Pulmonary artery endothelial cell (primary cell): ENCODE measurements at places on chromosomes 7 and 10. TPM values are rescaled to one million over a fixed set of nuclear protein-coding genes. Genes with fewer than 3 reads are reported as not detected.

GIMAP1 gene
- 11.1 and 13.5 TPM in 2 replicates for total RNA-seq

DNA sequence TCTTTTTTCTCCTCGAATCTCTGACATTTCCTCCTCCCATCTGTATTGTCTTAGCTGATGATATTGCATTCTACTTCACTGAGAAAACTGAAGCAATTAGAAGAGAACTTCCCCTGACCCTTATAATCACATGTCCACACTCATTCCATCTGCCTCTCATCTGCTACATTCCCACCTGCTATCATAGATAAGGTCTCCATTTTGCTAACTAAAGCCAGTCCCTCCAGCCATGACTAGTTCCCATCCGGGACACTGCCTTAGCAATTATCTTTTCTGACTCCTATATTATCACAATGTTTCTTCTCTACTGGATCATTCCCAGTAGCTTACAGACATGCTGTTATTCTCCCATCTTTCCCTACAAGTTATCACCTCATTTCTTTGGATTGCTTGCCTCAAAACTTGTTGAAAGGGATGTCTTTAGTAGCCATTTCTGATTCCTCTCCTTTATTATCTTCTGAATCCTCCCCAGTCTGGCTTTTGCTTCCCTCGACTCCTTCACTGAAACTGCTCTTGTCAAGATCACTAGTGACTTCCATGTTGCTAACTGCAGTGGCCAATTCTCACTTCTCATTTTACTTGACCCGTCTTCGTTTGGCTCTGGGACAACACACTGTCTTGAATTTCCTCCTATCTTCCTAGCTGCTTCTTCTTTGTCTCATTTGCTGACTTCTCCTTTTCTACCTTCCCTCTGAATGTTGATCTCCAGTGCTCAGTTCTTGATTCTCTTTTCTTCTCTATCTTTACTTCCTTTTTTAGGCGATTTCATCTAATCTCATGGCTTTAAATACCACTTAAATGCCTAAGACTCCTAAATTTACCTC lies 35.9 kb downstream of the FZD1 start:
- DNase-seq, result no peak

LBX1 gene
- not detected in 2 replicates for total RNA-seq

GRCh38 chr10:115045499-115045898 lies 47.7 kb upstream of the ATRNL1 start:
- no peak for DNase-seq

DNA sequence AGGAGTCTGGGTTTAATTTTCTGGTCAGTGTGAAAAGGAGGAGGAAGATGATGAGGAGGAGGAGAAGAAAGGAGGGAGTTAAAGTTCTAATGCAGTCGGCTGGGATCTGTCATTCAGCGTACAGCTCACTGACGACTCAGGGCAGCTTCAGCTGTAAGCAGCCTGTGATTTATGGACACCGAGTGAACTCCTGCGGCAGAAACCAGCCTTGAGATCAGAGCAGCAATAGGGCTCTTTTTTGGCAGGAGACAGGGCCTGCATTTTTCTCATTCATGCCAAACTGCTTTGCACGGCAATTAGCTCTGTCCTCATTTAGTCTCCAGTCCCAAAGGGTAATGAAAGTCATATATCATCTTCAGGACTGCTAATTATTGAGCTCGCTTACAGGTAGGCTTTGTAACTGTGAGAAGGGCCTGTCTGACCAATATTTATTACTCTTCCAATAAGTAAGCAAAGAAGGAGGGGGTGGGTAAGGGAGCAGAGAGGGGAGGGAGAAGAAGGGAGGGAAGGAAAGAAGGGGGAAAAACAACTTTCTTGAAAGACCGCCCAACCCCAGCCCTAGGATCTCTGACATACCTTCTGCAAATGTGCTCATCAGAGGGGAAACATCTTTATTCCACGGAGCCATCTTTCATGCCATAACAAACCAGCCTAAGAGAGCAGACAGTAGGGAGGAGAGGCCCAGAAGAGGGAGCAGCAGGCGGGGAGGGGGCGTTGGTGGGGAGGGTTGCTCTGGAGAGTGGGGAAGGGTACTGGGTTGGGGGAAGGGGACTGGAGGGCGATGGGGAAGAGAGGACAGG lies 48.1 kb upstream of the COMTD1 start:
- DNase-seq, result no peak

SHTN1 gene
- total RNA-seq, result 3.2 and 4.7 TPM in 2 replicates

RAPGEF5 gene
- total RNA-seq, result 72.7 and 106 TPM in 2 replicates

DNA sequence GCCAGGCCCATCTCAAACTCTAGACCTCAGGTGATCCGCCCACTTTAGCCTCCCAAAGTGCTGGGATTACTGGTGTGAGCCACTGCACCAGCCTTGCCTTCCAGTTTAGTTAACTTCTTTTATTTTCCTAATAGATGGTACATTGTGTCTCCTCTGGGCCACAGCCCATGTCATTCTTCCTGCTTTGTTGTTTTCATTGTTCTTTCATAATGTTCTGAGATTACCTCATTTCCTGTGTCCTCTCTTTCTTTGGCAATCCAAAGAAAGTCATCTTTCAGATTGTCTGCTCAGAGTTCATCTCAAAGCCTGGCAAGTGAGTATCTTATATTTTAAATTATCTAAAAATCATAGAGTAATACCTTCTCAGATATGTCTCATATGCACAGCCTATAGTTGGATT lies at the start of gene OLAH:
Gene OLAH, plus strand, starts transcription at position 270 of the 400 bp plus-strand sequence. CDS start 3,346 bp downstream, outside the sequence.
- no peak for DNase-seq

DNA sequence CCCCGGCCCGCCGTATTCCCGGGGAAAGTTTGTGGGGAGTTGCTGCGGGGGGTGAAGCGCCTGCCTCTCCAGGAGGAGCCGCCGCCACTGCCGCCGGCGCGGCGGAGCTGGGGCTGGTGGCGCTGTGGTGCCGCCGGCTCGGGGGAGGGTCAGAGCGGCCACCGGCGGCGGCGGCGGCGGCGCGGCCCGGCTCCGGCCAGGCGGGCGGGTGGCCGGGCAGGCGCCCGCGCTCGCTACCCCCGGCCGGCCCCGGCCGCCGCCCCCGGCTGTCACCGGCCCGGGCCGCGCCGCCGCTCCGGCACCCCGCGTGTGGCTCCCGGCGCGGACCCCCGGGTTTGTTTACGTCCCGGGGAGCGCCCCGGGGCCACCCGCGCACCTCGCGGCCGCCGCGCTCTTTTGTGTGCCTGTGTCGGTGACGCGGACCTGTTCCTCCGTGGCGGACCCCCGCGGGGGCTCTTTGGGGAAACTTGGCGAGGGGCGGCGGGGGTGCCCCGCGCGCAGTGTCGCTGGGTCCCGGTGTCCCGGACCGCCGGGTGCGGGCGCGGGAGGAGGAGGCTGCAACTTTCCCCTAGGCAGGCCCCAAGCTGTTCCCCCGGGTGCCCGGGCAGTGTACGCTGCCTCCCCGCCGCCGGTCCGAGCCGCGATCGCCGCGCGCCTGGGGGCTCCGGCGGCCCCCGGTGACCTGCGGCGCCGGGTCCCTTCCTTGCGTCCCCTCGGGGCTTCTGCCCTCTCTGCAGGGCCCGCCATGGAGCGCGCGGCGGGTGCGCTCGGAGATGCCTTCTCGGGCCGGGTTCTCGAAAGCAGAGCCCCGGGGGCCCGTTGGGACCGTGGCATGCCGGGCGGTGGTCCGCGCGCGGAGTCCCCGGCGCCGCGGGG lies 593 bp upstream of the CUX1 start:
- no peak for DNase-seq

DNA sequence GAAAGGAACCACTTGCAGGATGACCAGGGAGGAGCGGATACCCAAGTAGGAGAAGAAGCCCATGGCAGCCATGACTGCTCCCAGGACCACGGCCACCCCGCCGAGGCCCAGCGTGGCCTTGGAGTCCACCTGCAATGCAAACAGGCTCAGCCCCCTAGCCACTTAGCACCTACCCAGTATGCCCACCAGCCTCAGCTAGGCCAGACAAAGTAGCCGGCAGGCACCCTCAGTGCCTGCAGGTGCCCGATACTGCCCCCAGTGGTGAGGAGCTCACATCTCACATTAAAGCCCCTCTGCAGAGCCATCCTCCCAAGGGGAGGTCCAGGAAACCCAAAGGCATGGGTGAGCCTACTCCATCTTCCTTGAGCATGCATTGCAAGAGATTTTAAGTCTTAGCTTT lies 6.6 kb downstream of the NPC1L1 start:
- DNase-seq, result no peak

DNA sequence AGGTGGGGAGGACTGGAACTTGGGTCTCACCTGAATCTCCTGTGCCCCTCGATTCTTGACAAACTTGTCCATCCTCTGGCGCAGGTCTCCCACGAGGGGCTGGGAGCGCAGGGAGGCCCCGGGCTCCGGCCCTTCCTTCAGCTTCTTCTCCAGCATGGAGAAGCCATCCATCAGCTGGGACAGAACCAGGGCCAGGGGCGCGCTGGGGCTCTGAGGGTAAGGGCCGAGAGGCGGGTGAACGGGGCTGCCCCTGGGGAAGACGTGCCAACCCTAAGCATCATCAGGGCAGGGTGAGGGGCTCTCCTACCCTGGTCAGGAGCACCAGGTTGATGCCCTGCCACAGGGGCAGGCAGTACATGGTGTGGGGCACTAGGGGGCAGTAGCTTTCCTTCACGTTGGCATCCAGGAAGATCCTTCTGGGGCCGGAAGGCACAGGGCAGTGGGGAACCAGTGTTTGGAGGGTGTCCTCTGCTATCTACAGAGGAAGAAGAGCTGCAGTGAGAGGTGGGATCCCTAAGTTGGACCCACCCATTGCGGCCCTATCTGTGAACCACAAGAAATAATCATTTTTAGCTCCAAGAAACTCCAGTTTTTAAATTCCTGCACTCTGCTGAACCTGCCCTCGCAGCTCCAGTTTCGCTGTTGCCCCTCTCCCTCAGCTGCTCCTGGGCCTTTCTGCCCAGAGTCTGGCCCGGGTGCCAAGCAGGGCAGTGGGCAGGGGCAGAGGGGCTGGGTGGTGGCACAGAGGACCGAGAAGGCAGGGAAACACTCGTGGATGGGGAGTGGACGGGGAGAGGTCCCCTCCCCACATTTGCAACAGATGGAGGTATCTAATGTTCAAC lies 10.8 kb upstream of the PYROXD2 start:
- DNase-seq, result no peak

DNA sequence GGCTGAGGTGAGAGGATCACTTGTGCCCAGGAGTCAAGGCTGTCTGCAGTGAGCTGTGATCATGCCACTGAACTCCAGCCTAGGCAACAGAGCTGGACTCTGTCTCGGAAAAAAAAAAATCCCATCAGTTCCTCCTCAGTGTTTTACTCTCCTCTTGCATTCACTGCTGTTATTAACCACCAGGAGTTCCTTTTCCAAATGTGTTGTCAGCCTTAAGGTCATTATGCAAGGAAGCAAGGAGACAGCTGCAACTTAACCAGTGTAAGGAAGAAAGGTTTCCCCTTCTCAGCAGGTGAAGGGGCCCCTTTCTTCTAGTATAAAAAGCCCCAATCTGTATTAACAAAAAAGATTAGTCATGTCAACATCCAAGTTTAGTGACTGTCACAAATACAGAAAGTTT lies 86.6 kb upstream of the LEP start:
- DNase-seq, result no peak

- no peak for DNase-seq
Observed at GRCh38 chr10:104242545-104242944, 10.4 kb upstream of the CFAP43 start.

DNA sequence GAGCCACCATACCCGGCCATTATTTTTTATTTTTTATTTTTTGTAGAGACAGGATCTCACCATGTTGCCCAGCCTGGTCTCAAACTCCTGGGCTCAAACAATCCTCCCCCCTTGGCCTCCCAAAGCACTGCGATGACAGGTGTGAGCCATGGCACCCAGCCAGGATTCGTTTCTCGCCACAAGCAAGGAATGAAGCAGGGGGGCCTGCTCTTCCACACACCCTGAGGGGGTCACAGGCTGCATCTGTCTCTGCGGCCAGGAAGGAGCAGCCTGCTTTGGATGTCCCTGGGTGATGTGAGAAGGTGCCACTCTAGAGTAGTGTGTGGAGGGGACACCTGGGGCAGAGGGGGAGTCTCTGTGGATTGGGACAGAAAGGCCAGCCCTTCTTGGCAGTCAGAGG lies 61.3 kb upstream of the TNRC18 start:
- DNase-seq, result no peak

- DNase-seq, result no peak
Observed at GRCh38 chr7:130887957-130888371, 154.0 kb upstream of the KLF14 start.

- no peak for DNase-seq
Observed at GRCh38 chr7:100674411-100675104, 1.0 kb downstream of the GNB2 start.

SEMA3D gene
- 0.95 and 1.8 TPM in 2 replicates for total RNA-seq

SFXN2 gene
- 9.1 and 14.1 TPM in 2 replicates for total RNA-seq

DNA sequence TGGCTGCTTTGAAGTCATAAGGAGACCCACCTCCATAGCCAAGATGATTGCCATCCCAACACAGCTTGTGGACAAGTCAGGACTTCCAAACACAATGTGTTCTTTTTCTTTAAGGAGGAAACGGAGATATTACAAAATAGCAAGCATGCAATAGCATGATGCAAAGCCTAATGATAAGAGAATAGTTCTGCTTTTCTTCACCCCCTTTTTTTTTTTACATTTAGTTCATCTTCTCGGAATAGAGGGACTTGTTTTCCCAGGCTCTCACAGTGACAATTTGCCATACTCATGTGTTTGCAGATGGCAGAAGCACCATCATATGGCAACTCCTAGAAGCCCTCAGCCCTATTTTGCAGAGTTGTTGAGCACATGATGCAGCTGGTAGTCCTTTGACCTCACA lies 119.8 kb downstream of the ITGB8 start:
- no peak for DNase-seq

GRCh38 chr10:7152982-7153381 lies 257.9 kb downstream of the SFMBT2 start:
- DNase-seq, result no peak

DNA sequence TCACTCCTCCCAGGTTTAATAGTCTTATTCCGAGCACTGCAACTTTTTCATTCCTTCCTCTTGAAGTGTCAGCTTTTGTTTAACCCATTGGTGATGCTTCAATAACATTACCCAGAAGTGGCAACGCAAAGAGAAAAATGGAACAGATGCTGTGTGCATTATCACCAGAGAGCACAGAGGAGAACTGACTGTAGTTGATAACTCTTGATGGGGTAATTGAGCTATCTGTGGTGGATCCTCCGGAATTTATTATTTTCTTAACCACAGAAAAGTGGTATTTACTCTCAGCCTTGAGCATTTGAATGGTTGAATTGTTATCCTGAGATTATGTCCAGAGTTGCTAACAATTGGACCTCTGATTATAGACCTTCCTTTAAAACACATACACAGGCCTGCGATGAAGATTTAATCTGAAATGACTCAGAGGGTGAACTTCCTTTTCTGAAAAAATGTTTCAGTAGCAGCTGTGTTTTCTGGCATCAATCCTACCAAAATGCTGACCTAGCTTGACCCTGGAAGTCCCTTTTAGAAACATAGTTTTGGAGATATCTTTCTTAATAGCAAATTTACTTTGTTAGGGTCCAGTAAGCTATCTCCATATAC lies 1584.4 kb upstream of the LRRTM3 start:
- DNase-seq, result peak; percentile 86

- no peak for DNase-seq
Observed at GRCh38 chr7:128076796-128077271, 45.6 kb upstream of the LRRC4 start.

GRCh38 chr7:96217147-96217546 lies 104.8 kb downstream of the SLC25A13 start:
- no peak for DNase-seq

LRIT1 gene
- total RNA-seq, result not detected in 2 replicates

MYO3A gene
- total RNA-seq, result not detected in 2 replicates

- DNase-seq, result peak; percentile 17
Observed at GRCh38 chr10:71015674-71016073, 127.3 kb upstream of the PCBD1 start.

RNF148 gene
- total RNA-seq, result 0.86 and 1.7 TPM in 2 replicates
